ENCODE measurements at places on chromosomes 1 and 21. TPM values are rescaled to one million over a fixed set of nuclear protein-coding genes. Genes with fewer than 3 reads are reported as not detected.

Gene CTSS
- total RNA-seq = 6.2 TPM

Gene ADAMTS4
- total RNA-seq = 0.05 TPM

Gene PINK1
- 34.6 TPM for total RNA-seq

Gene LIN28A
- not detected for total RNA-seq

Gene CRYAA
- not detected for total RNA-seq

Gene ERG
- total RNA-seq = not detected

Gene FAM3B
- total RNA-seq = not detected

Gene AMY2A
- not detected for total RNA-seq

Gene SH2D2A
- 2.5 TPM for total RNA-seq

Gene AK5
- 2.3 TPM for total RNA-seq

Gene WNT4
- total RNA-seq = 5.8 TPM

Gene OR2T35
- total RNA-seq = not detected

Gene PRR9
- total RNA-seq = not detected

Gene SLC35F3
- total RNA-seq = 0.56 TPM

Gene RGL1
- total RNA-seq = 2.0 TPM

Gene RNF220
- 91.2 TPM for total RNA-seq

Gene MEF2D
- 18.2 TPM for total RNA-seq

Gene F13B
- not detected for total RNA-seq

Gene OR2G3
- not detected for total RNA-seq

Gene SPRR2G
- total RNA-seq = not detected

Gene GNAT2
- total RNA-seq = 0.14 TPM

Gene NPHP4
- total RNA-seq = 6.2 TPM

Gene CDCA8
- 22.4 TPM for total RNA-seq

Gene PDC
- total RNA-seq = not detected

Gene ADAM15
- 381 TPM for total RNA-seq

Gene SIM2
- 0.56 TPM for total RNA-seq

Gene TAS1R1
- total RNA-seq = not detected

Gene TNNT2
- total RNA-seq = 1.3 TPM

Gene CD53
- total RNA-seq = not detected

Gene CFHR2
- not detected for total RNA-seq

Gene TTC13
- total RNA-seq = 4.6 TPM

Gene CD1C
- not detected for total RNA-seq

Gene SELE
- total RNA-seq = not detected

Gene PPIAL4G
- not detected for total RNA-seq

Gene RIIAD1
- not detected for total RNA-seq

Gene IL19
- total RNA-seq = not detected

Gene HLX
- 0.42 TPM for total RNA-seq

Gene OR6K3
- not detected for total RNA-seq

Gene HAPLN2
- not detected for total RNA-seq

Gene HSPA6
- total RNA-seq = 0.19 TPM

Gene SPEN
- 14.4 TPM for total RNA-seq

Gene NUF2
- total RNA-seq = 14.9 TPM

Gene CHIA
- total RNA-seq = not detected

Gene DYNLT4
- not detected for total RNA-seq

Gene OR10J1
- total RNA-seq = not detected

Gene NECTIN4
- total RNA-seq = 50.0 TPM

Gene TMEM82
- total RNA-seq = not detected

Gene IL20
- total RNA-seq = not detected

Gene OR14K1
- total RNA-seq = not detected

Gene ARHGAP30
- 0.19 TPM for total RNA-seq

Gene PODN
- not detected for total RNA-seq

Gene LMO4
- 30.2 TPM for total RNA-seq

Gene CDK18
- total RNA-seq = 15.0 TPM

Gene AADACL3
- not detected for total RNA-seq

Gene ROR1
- total RNA-seq = 1.5 TPM

Gene GJA5
- total RNA-seq = 3.0 TPM

All from airway epithelial cell (primary cell).